ENCODE measurements at places on chromosomes 7 and 10. TPM values are rescaled to one million over a fixed set of nuclear protein-coding genes. Genes with fewer than 3 reads are reported as not detected.

GRCh38 chr10:121326905-121327304 is 271.3 kb downstream of the FGFR2 start:
- no peak for DNase-seq

The CUZD1 gene
- 1.3 TPM for total RNA-seq

DNA sequence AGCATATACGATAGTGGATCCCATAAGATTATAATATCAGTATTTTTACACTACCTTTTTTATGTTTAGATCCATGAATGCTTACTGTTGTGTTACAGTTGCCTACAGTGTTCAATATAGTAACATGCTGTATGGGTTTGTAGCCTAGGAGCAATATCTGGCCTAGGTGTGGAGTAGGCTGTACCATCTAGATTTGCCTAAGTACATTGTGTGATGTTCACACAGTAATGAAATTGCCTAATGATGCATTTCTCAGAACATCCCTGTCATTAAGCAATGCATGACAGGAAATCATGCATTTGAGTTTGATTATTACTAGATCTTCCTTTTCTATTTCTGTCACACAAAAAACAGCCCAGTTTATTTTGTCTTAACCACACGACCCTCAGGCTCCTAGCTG is 14.5 kb downstream of the CBX3 start:
- no peak for DNase-seq

DNA sequence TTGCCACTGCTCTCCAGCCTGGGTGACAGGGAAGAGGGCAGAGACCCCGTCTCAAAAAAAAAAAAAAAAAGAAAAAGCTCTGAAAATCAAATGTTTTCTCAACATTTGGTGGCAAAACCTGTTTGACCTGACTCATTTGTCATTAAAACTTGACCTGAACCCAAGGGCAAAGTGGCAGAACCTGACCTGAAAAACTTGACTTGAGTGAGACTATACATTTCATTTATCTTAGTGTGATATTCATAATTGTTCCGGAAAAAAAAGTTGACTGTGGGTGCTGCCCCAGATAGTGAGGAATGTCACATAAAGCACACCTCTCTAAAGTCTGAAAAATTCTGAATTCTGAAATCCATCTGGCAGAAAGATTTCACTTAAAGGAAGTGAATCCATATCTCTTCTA is 2.3 kb upstream of the TAX1BP1 start:
- DNase-seq, result no peak

DNA sequence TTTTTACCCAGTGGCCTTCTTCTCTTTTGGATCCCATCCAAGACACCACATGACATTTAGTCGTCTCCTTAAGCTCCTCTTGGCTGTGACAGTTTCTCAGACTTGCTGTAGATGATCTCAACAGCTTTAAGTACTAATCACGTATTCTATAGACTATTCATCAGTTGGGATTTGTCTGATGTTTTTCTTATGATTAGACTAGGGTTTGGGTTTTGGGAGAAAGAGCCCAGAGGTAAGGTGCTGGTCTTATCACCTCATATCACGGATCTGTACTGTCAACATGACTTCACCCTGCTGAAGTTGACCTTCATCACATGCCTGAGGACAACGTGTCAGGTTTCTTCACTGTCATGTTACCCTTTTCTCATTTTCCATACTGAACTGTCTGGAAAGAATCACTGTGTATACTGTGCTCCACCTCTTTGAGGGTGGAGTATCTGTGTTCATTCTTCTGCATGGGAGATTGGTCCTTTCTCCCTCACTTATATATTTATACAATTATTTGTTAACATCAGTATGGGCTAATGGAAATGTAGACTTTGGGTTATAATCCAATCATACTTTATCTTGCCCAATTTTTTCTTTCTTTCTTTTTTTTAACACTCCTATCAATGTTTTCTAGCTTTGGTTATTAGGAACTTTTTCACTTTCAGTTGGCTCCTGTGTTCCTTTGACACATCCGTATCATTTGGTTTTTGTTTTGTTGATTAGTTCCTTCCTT is 6.4 kb upstream of the HKDC1 start:
- no peak for DNase-seq

The DPYSL4 gene
- not detected for total RNA-seq

- no peak for DNase-seq
Measured at GRCh38 chr7:44388089-44388970, 62.9 kb upstream of the CAMK2B start.

- peak; percentile 77 for DNase-seq
Measured at GRCh38 chr7:128361411-128362379, at the start of gene PRRT4. Gene PRRT4 (minus strand): TSS chr7:128361690.

The KIAA1217 gene
- 0.20 TPM for total RNA-seq

GRCh38 chr10:30736685-30737232 is 107.2 kb upstream of the LYZL2 start:
- no peak for DNase-seq

DNA sequence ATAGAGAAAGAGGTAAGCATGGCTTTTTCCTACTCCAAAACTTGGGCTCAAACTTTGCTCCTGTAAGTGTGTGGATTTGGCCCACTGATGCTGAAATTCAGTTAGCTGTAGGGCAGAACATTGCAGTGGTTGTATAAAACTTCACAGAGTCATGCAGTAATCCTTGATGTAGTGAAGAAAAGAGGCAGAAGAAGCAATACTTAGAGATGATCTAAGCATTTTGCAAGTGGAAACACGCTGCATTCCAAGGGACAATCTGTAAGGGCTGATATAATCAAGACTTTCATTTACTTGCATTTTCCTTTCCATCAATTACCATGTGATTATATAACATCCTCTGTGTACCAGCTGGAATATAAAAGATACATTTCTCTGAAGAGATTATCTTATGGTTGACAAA is 338.8 kb downstream of the DNAJB9 start:
- no peak for DNase-seq

GRCh38 chr10:75407713-75408508 is 6.3 kb upstream of the ZNF503 start:
- DNase-seq, result peak; percentile 57

DNA sequence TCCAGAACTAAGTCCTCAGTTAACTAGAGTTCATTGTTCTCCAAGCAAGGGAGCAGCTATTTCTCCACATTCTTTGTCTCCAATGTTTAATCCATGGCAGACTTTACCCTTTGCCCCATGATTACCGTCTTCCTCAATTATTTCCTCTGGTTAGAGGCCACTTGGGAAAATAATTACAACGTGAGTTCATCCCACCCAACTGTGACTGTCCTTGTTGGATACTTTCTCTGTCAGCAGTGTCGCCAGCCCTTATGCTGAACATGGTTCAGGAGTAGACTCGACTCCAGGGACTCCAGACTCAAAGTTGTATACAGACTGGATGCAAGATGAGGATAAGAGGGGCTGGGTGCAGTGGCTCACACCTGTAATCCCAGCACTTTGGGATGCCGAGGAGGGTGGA is 17.1 kb upstream of the SEPHS1 start:
- DNase-seq, result no peak

The PNLIPRP1 gene
- total RNA-seq, result 1.1 TPM

The TCERG1L gene
- total RNA-seq, result not detected

GRCh38 chr10:125607689-125608290 is 75.2 kb downstream of the TEX36 start:
- DNase-seq, result no peak

The VAX1 gene
- total RNA-seq, result not detected

GRCh38 chr10:121828045-121828444 is 99.8 kb downstream of the ATE1 start:
- DNase-seq, result no peak

GRCh38 chr7:100546926-100547800 is 8.2 kb downstream of the AGFG2 start:
- peak; percentile 83 for DNase-seq

DNA sequence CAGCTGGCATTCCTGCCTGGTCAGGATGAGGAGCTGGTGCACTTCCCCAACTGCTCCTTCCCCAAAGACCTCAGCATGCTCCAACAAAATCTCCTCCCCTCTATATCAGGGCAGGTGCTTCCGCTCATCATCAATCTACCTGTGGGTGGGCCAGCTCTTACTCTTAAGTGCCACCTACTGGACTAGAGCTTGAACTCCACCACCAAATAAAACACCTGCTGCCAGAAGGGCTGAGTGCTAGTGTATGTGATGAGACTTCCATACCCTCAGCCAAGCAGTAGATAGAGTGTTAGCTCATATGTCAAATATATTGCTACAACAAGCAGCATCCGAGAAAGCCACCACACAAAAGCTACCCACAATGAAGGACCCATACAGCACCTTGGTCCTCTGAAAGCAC is 264.3 kb downstream of the RNLS start:
- no peak for DNase-seq

The LIPM gene
- not detected for total RNA-seq

GRCh38 chr7:36047091-36047658 is 105.9 kb upstream of the EEPD1 start:
- no peak for DNase-seq

The GJD4 gene
- not detected for total RNA-seq

- DNase-seq, result no peak
Measured at GRCh38 chr7:5661942-5662341, 119.5 kb downstream of the RNF216 start.

The STRIP2 gene
- total RNA-seq, result 56.3 TPM

- no peak for DNase-seq
Measured at GRCh38 chr7:30251708-30252329, 32.6 kb upstream of the ZNRF2 start.

DNA sequence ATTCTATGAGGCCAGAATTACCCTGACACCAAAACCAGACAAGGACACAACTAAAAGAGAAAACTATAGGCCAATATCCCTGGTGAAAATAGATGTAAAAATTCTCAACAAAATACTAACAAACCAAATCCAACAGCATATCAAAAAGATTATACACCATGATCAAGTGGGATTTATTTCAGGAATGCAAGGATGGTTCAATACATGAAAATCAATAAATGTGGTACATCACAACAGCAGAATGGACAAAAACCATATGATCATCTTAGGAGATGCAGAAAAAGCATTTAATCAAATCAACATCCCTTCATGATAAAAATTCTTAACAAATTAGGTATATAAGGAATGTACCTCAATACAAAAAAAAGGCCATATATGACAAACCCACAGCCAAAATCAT is 5.6 kb upstream of the SCART1 start:
- DNase-seq, result no peak

GRCh38 chr7:80307227-80307856 is 172.7 kb downstream of the GNAI1 start:
- DNase-seq, result no peak

DNA sequence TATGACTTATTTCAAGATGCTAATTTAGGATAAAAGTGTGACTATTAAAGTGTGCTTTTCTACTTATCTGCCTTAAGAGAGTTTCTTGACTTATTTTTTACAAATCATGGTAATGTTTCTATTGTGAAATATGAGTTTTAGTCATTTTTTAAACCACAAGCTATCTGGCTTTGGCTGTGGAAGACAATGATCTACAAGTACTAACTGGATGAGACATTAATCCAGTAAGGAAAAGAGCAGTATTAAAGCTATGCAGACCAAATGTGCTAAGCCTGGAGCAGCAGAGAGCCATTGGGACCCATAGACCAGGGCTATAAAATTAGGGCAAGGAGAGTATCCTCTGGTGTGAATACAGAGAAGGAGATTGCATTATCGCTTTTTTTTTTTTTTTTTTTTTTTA is 92.4 kb downstream of the SEMA3A start:
- no peak for DNase-seq

GRCh38 chr7:68805159-68805558 is 793.1 kb upstream of the AUTS2 start:
- no peak for DNase-seq

DNA sequence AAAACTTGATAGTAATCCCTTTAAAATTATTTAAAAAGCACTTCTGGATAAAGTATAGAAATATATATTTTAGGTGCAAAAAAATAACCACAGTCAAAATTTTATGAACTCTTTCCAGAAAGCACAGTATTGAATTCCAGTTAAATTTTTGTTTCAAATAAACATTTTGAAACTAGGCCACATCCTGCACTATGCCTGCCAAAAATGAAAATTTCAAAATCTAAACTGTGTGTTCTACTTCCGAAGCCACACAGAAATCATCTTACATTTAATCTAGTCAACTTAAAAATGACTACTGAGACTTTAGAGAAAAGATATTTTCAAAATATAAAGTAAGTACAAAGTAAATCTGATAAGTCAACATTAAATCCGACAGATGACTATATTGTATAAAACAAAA is 50.0 kb downstream of the MAGI2 start:
- no peak for DNase-seq

- DNase-seq, result no peak
Measured at GRCh38 chr7:108030516-108030915, 27.6 kb upstream of the LAMB1 start.

DNA sequence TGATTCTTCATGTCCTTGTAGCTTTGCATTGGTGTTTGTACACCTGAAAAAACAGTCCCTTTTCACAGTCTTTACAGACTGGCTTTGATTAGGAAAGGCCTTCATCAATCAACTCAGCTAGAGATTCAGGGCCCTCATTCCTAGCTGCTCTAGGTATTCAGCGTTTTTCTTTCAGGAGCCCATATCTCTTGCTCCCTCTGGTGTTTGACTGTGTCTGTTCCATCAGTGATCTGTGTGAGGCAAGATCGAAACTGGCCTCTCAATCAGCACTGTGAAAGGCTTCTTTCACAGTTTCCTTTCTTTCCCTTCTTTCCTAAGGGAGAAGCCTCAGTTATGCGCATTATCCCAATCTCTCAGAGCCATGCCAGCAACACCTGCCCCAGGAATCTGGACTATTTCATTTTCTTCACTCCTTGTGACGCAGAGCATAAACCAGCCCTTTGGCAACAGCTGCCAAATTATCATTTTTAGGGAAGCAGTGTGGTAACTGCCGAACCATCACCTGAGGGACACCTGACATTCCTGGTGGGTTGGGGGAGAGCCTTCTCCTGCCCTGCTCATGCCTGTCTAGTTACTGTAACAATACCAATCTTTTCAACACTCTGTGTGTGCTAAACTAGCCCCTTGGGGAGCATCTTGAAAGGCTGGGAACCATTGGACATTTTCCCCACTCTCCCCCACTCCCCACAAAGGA is 75.7 kb upstream of the CCDC71L start:
- peak; percentile 53 for DNase-seq

The TRIM73 gene
- 1.4 TPM for total RNA-seq

Data from K562 (cell line).